Activated CD4-positive, alpha-beta T cell treated with anti-CD3 and anti-CD28 coated beads, Interleukin-2, amount 50 U/mL, for 24 hours (primary cell): ENCODE measurements at places on chromosomes 1 and 21.
A peak's percentile ranks its signal among the peaks of the same experiment; 100 is the strongest.

DNA sequence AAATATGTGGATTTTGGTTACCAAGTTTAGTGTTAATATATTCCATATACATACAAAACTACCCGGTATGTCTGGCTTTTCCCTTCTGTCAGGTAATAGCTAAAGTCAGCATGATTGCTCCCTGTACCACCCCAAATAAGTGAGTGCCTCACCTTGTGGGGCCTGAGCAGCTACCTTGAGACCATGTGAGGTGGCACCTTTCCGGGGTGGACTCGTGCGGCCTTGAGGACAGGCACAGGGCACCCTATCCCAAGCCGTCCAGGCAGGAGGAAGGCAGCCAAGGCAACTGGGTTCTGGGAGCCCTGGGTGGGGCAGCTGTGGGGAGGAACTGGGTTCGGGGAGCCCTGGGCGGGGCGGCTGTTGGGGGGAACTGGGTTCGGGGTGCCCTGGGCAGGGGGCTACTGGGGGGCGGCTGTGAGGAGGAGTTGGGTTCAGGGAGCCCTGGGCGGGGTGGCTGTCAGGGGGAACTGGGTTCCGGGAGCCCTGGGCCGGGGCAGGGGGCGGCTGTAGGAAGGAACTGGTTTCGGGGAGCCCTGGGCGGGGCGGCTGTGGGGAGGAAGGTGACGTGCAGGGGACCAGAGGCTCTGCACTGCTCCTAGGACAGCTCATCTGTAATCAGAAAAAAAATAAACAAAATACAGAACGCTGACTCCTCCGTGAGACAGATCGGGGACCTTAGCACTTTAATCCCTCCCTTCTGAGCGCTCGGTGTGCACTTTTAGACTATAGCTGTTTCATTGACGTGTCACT, 63.3 kb downstream of the POFUT2 start:
- DNase-seq, result peak; percentile 28

- no peak for DNase-seq
These were observed 142.2 kb downstream of the PAPPA2 start for GRCh38 chr1:176605176-176605575.

- no peak for DNase-seq
These were observed 105.9 kb downstream of the DTL start for GRCh38 chr1:212141404-212141803.

GRCh38 chr1:43887748-43888147, 45.9 kb upstream of the ARTN start:
- DNase-seq, result no peak

DNA sequence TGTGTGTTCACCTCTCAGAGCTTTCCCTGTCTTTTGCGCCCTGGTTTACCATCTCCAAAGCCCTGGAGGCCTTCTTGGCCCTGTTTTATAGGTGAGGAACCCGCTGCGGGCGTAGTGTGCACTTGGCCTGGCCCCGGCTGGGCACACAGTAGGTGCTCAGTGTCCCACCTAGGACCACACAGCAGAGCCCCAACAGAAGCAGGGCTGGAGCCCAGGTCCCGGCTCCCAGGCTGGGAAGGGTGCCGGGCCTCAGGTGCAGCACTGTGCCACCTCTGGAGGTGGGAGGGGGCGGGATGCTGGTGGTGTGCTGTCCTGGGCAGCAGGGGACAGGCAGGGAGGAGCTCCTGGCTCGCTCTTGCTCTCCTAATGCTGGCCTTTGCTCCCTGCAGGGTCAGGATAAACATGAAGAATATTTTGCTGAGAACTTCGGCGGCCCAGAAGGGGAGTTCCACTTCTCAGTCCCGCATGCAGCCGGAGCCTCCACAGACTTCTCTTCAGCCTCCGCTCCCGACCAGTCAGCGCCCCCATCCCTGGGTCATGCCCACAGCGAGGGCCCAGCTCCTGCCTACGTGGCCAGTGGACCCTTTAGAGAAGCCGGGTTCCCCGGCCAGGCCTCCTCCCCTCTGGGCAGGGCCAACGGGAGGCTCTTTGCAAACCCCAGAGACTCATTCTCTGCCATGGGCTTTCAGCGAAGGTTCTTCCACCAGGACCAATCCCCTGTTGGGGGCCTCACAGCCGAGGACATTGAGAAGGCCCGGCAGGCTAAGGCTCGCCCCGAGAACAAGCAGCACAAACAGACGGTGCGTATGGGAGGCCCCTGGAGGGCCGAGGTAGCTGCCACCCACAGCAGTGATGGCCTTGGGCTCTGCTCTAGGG, 24.8 kb downstream of the COQ8A start:
- no peak for DNase-seq
